ENCODE measurements at places on chromosomes 2 and 18.
A peak's percentile ranks its signal among the peaks of the same experiment; 100 is the strongest.

DNA sequence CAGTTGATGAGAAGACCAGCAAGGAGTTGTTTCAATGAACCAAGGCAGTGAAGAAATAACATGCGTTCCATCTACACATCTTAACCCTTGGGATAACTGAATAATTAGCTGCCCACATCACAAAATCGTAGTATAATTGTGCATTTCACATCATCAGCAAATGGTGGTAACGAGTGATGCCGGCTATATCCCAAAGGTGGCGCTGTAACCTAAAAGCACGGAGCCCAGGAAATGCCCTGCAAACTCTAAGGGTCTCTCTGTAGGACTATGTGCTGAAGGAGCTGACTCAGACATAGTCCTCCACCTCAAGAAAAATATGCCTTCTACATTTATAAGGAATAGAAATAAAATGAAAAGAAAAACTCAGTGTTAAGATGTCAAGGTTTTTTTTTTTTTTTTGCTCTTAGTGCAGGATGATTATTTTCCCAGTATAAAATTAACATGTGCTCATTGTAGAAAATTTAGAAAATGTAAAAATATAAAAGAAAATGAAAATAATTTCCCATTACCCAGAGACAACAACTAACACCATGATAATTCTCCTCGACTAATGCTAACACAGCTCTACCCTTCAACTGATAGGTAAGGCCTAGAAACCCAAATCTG lies 23.1 kb upstream of the DSG3 start:
- no peak for DNase-seq

- no peak for DNase-seq
Observed at GRCh38 chr2:199943373-199943772, 11.9 kb downstream of the TYW5 start.

DNA sequence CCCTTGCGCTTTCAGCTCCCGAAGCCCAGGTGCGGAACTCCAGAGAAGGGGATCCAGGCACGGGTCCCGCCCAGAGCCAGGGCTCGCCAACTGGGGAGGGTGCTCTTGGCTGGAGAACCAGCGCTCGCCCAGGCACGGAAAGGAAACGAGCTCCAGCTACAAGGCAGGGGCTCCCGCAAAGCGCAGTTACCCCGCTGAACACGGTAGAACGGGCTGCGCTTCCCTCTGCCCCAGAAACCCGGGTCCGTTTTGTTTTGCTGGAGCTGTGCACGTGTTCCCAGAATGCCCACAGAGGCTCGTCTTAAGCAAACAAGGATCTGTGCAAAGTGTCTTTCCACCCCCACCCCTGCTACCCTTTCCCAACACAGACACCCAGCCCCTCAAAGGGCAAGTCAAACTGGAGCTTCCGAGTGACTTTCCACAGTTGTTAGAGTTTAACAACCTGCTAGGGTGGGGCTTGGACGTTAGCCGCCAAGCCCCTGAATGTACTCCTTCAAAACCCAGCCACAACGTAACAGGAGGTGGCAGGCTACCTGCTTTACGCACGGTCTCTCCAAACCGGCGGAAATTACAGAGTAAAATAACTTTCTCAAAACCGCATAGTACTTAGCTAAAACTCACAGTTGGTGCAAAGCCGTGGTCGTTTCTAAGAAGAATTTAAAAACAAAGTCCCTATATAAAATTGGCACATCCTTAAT lies 775 bp downstream of the RNF125 start:
- peak; percentile 70 for DNase-seq

- no peak for DNase-seq
Observed at GRCh38 chr2:215695861-215696260, 260.0 kb upstream of the FN1 start.

DNA sequence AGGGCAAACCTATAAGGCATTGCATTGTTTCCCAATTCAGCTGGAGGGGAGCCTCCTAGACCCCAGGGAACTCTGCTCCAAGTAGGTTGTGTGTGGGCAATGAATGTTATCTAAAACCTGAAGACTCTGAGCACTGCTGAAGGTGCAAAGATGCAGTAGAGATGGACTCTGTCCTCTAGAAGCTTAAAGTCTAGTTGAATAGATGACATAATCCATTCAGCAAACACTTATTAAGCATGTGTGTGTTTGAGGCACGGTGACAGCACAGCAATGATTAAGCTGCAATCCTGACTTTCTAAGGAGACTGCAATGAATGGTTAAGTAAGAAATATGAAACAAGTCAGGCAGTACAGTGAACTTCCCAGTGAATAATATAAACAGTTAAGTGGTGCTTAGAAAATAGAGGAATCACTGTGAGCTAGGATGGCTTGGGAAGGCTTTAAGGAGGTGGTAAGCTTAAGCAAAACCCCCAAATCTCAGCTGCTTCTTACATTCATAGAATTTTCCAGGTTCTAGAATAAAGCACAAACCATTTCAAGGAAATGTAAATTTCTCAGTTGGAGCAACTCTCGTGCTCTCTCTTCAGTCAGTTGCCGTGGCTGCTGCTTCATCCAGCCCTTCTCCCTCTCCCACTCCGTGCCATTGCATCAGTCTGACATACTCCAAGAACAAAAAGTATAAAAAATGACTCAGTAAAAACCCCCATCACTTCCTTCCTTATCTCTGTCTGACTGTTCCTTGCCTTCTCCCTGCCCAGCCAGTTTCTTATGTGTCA lies 19.1 kb downstream of the MXD1 start:
- no peak for DNase-seq

- DNase-seq: no peak
Observed at GRCh38 chr2:44120428-44120827, 48.2 kb upstream of the PPM1B start.

DNA sequence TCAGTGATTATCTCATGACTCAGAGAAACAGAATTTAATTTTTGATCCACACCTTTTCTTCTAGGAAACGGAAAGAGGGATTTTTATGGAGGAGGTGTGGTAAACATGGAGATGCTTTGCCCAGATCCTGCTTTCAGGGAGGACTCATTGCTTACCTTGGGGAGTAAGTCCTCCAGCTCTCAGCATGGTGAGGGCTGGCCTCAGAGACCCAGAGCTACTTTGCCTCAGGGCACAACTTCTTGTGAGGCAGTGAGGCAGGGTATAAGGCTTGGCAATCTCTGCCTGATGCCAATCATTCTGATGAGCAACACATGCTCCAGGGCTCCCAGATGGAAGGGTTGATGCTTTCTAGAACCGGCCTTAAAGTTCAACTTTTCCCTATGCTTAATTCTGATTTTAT lies 189.9 kb upstream of the DCC start:
- no peak for DNase-seq

DNA sequence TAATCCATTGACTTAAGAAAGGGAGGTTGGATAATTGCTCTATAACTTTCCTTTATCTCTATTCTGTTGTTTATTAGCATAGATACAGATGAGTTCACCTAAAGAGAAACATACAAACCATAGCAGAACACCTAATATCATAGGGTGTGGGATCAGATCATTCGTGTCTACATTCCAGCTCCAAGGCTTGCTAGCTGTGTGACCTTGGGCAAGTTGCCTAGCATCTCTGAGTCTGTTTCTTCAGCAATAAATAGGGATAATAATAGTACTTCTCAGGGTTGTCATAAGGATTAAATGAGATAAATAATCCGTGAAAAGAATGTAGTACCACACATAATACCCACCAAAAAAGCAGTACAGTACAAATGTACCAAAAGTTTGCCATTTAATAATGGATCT lies 126.2 kb downstream of the PLB1 start:
- no peak for DNase-seq

- DNase-seq: no peak
Observed at GRCh38 chr2:47089083-47089464, 66.0 kb downstream of the STPG4 start.

DNA sequence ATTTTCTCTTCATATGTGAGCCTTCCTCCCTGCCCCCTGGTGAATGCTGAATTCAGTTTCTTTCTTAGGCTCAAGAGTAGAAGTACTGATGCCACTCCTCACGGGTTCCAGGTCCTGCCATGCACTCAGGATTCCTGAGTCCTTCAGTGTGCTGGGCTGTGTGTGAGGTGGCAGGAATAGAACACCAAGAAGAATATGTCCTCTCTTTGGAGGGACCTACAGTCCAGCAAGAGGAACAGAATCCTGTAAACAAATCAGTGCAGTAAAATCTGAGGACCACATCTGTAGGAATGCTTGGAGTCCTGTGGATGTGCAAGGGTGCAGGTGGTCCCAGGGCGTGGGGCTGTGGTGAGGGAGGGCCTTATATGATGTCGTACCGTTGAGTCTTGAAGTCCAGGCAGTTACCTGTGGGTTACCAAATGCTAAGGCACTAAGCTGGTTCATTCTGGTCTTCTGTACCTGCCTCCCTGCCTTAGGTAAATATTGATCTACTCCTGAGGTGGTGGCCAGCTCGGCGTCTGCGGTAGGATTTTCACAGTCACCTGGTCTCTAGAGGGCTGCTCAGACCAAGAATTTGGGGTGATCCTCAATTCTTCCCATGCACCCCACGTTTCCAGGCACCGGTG lies 5.5 kb downstream of the ASAP2 start:
- no peak for DNase-seq

DNA sequence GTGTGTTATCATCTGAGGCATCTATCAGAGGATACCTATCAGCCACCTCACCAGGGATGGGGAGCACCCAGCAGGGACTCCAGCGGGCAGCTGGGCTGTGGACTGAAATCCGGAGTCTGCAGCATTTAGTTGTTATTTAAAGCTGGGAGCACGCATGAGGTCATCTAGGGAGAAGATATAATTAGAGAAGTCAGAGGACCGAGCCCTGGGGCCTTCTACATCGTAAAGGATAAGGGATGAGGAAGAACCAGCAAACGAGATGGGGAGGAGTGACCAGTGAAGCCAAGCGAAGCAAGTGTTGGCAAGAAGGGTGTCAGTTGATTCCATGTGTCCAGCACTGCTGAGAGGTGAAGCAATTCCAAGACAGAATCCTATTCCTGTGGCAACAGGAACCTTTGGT lies 70.3 kb downstream of the STEAP3 start:
- no peak for DNase-seq

DNA sequence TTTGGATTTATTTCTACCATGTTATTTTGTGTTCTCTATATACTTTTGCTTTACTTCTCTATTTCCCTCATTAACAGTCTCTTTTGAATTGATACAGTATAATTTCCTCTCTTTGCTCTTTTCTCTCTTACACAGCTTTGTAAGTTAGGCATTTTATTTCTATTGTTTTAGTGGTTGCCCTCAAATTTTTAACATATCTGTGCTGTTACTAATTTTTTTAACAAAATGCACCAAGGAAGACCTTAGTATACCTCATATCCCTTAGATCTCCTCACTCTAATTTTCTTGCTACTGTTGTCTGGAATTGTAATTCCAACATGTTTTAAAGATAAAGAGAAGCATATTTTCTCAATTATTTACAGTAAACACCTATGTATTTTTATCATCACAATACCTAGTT lies 416.8 kb upstream of the SLC14A2 start:
- no peak for DNase-seq

- no peak for DNase-seq
Observed at GRCh38 chr2:10273215-10274175, 29.2 kb upstream of the HPCAL1 start.

DNA sequence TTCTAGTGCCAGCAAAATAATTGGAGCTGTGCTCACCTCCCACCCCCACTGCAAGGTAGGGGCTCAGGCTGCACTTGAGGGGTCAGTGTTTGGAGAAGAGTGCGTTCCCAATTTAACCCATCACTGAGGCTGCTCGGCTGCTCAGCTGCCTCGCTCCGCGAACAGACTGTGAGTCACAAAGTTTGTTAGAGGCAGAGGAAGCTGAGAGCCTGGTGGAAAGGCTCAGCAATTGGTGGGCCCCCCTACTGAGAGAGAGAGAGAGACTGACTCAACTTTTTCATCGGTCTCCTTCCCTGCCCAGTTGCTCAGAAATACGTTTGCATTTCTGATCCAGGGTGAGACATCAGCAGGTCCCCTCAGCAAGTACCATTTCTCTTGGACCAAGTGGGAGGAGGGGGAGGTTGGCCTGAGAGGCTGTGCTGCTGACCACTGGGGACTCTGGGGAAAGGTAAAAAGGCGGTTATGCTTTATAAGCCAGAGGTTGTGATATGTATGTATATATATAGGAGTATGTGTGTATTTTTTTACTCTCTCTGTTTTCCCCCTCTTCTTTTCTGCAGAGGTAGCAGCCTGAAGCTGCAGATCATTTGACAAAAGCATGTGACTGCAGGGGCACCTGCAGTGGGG lies 1.5 kb downstream of the EFR3B start:
- DNase-seq: peak; percentile 46

GRCh38 chr2:183214680-183215079 lies 90.4 kb downstream of the NUP35 start:
- no peak for DNase-seq

DNA sequence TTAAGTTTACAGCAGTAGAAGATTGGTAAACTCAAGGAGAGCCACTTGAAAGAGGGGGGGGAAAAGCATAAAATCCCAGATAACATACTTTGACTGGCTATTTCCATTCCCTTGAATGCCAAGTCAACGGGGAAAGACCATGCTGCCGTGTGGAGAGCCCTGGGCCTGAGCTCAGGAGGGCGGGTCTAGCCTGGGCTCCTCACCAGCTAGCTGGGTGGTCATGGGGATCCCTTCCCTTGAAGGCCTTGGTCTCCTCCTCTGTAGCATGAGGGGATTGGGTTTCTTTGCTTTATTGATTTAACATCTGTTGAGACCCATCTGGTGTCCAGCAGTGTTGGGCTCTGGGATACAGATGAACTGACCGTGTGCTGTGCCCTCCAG lies 35.0 kb downstream of the TEX51 start:
- no peak for DNase-seq

DNA sequence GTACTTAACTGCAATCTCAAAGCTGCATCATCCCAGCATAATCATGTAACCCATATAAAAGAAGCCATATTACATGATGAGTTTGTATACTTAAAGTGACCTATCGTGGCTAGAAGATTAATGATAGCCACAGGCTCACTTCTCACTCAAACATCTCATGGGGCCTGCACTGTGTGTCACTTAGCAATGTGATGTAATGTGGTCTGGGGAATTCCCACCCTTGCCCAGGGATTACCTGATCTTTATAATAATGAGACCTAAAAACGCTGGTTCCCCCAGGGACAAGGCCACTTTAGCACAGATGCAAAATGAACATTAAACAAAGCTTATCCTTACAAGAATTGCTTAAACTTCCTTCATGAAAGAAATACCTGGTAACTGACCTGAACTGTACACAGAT lies 427.1 kb upstream of the CNTNAP5 start:
- DNase-seq: no peak

DNA sequence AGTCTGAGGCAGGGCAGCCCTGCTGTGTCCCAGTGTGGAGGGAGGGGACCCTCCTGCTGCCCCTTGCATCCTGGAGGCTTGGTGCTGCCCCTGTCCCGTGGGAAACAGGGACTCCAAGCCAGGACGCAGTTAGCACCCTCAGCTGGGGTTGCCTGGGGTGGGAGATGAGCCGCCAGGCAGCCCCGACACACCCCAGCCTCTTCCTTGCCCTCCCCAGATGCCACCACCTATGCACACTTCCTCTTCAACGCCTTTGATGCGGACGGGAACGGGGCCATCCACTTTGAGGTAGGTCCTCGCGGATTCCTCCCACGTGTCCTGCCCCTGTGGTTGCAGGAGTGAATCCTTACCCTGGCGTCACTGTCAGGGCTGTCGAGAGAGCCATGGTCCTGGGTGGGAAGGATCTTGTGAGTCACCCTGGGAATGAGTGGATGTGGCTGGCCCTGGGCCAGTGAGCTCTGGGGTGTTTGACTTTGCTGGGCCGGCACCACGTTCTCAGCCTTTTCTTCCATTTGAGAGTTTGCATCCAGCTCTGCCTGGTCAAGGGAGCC lies 27.5 kb upstream of the FAHD2A start:
- no peak for DNase-seq

- no peak for DNase-seq
Observed at GRCh38 chr18:24853076-24853475, 392.6 kb downstream of the HRH4 start.
